M059J (cell line): ENCODE measurements at places on chromosomes 12 and 14.

GRCh38 chr12:93198086-93198485 is 179.6 kb upstream of the NUDT4 start:
- peak; percentile 97 for DNase-seq

- DNase-seq, result peak; percentile 83
These were observed 21.8 kb downstream of the MDM1 start for GRCh38 chr12:68310370-68310769.

DNA sequence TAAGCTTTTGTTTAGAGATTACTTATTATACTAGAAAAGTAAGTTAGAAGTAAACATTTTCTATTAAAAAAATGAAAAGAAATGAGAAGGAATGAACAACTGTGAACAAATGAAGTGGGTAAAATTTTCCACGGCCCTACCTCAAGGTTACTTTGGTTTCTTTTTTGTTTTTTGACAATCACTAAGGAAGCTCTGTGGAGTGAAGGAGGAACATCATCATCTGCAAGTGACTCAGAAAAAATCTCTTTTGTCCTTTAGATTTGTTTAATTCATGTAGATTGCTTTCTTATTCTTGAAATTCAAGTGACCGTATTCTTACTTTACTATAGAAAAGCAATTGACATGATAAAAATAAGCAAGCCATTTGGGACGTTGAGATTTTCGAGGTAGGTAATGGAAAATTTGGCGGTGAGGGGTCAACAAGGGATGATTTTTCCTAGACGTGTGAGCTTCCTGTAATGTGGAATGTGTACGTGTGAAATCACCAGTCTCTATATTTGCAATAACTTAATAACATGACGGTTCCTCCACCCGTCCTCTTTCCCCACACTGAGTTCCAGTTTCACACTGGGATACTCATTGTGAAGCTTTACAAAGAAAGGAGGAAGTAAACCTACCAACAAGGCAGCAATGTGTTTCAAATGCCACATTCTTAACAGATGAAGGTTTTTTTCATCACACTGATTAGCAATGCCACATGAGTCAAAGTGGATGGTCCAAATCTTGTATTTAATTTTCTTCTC is 62.3 kb upstream of the EGLN3 start:
- DNase-seq, result no peak

DNA sequence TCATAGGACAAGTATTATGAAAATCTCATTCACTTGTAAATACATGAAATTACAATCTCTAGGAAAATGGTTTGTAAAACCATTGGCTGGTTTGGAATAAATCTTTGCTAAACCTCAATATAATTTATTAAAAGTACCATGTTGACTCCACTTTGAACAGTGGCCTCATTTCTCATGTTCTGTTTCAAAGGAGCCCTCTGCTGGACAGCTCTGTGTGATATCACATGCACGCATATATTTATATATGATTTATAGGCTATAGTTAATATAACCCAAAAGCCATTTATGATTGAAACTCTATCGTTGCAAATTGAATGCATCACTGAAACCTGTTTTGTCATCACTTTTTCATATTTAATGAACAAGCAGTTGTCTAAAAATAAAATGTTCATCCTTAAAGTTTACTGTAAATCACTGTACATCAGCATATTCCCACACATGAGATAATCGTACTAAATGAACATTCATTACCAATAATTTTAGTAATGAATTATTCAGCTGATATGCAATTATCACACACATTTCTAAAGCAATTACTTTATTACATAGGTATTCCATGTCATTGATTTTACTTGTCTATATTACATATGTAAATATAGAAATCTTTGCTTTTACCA is 493.8 kb downstream of the NPAS3 start:
- DNase-seq, result peak; percentile 41

DNA sequence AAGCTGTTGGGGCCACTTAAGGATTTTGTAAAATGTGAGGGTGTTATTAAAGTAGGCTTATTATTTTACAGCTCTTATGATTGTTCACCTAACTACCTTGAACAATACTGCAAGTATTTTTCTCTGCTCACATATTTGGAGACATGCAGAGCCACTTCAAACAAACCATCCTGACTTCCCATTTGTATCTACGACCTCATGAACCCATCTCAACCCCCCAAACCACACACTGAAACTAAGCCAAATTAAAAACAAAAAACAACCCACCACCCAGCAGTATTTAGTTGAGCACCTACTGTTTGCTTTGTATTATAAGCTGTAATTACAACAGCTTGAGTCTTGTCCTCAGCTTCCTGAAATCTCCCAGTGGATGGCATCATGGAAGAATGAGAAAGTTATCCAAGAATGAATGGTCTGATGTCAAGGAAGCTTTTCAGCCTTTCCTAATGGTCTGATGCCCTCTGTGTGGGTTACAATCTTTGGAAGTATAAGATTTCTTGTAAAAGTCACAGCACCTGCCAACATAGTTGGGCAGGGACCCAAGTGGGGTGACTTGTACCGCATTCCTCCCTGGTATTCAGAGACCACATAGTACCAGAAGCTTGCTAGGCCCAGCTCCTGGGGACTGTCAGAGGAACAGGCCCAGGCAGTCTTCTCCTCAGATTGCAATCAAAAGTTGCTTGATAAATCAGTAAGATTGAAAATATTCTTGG is 416.6 kb downstream of the ZFP36L1 start:
- peak; percentile 89 for DNase-seq

- DNase-seq, result no peak
These were observed 352.2 kb downstream of the TMEM121 start for GRCh38 chr14:105878554-105878953.
